Aorta (tissue), 5 donors: ENCODE measurements at places on chromosomes 11 and 22.

DNA sequence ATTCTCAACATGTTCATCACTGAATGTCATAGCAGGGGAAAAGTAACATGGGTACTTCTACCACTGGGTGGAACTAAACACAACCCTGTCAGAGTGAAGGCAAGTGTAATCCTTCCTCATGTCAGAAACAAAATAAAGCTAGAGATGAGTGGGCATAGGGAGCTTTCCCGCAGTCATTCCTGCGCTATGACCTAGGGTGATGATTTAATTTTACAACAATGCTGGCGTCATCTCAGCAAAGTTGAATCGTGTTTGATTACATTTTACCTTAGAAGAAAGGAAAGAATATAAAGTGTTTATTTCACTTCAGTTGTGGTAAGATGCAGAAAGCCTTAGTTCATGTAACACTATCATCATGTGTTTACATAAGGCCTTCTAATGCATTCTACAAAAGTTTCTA, 355.6 kb downstream of the METTL15 start:
- DNase-seq: no peak

- no peak for DNase-seq
Measured at GRCh38 chr22:33569559-33569958, 350.7 kb downstream of the LARGE1 start.

- DNase-seq: no peak
Measured at GRCh38 chr22:43031617-43032016, 16.7 kb upstream of the PACSIN2 start.

GRCh38 chr11:35304386-35304775, 115.0 kb downstream of the SLC1A2 start:
- DNase-seq: no peak

DNA sequence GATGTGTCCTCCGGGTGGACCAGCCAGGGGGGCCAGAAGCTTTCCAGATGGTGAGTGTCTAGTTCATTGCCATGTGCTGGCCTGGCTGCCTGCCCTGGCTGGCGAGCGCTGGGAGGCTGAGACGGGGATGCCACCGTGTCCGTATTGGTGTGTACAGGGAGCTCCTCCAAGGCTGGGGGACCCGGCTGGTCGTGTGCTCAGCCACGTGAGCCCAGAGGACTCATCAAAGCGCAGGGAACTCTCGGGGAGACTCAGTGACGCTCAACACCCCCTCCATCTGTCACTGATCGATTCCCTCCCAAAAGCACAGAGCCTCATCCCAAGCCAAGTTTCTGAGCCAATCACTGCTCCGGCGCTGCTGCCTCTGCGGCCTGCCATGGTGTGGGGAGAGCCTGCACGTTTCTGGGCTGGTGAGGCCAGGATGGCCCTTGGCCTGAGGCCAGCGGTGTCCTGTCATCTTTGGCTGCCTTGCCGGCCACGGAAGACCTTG, 423.7 kb downstream of the SHANK2 start:
- DNase-seq: no peak

GRCh38 chr11:34783816-34784317, 132.3 kb downstream of the APIP start:
- no peak for DNase-seq

DNA sequence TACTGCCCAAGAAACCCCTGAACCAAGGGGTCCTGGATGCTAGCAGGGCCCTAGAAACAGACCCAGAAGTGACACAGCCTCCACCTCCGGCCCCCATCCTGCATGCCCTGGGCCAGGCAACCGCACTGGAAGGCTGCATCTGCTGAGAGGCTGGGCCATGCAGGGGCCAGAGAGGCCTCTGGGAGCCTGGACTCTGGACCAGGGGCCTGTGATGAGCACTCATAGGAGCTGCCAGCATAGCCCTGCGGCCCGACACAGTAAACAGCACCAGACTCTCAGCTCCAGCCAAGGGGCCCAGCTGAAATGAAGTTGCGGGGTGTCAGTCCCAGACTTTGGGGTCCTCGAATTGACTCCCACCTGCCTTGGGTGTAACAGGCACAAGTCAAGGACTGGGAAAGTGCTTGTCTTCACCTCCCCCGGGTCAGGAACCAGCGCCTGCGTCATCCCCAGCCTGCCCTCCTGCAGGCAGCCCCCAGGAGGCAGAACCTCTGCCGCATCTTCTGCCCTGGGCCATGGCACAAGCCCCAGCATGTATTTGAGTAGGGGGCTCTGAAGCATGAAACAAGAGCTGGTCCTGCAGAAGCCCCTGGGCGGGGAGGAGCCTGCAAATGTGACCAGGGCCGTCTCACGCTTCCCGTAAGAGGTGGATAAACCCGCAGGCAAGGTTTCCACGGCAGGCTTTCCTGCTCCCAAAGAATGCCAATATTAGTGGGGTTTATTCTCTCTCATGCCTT, 25.2 kb upstream of the CCND1 start:
- no peak for DNase-seq

DNA sequence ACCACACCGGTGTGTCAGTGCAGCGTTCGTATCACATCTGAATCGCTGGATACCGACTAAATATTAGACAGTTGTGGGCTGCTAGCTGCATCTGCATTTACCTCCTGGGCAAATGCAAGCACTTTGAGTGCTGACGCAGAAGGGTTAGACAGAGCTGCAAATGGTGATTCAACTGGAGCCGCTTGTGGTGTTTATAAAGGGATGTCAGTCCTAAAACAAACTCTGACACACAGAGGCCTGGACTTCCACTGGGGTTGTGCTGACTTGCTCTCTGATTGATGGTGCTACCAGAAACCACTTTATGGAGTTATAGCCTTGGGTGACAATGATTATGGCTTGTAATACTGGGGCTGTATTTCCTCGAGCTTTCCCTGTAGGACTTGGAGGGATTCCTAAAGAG, 374.4 kb downstream of the NTM start:
- DNase-seq: no peak

DNA sequence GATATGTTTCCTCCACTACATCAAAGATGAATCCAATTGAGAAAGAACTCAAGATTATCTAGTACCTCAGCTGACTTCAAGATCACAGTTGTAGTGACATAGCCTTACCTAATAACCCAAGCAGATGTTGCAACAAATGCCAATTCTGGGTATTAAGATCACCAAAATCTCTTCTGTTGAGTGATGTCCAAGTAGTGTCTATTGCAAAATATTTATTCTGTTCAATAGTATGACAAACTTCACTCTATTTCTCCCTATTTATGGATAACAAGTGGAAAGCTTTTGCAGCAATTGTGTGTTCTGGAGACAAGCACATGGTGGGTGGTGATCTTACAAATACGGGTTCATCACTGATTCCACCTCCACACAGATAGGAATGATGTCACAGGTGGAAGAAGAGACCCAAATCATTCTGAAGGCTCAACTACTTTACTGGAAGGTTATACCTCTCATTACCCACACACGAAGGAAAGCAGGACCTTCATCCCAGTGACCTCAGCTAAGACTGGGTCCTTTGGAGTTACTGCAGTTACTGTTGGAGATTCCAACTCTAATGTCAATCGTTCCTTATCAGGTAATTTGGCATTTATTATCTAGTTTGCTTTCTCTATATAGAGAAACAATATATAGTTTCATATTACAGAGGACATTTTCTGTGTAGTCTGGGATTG, 72.0 kb downstream of the CD44 start:
- DNase-seq: no peak

GRCh38 chr11:76291576-76292526, 85.5 kb upstream of the WNT11 start:
- DNase-seq: no peak

GRCh38 chr11:36240173-36240572, 49.1 kb downstream of the COMMD9 start:
- no peak for DNase-seq

DNA sequence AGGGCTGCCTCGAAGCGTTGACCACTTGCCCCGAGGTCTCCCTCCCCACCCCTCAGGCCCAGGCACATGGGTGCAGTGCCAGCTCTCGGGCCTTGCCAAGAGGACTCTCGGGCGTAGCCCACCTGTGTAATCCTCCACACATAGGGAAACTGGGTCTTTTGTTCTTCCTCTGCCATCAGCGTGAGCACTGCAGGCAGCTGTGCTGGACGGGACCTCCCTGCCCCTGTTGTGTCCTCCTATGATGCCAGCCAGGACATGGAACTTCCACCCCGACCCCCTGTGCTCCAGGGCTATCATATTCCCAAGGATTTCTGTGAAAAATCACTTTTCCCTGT, 66.4 kb downstream of the PARVB start:
- DNase-seq: no peak

DNA sequence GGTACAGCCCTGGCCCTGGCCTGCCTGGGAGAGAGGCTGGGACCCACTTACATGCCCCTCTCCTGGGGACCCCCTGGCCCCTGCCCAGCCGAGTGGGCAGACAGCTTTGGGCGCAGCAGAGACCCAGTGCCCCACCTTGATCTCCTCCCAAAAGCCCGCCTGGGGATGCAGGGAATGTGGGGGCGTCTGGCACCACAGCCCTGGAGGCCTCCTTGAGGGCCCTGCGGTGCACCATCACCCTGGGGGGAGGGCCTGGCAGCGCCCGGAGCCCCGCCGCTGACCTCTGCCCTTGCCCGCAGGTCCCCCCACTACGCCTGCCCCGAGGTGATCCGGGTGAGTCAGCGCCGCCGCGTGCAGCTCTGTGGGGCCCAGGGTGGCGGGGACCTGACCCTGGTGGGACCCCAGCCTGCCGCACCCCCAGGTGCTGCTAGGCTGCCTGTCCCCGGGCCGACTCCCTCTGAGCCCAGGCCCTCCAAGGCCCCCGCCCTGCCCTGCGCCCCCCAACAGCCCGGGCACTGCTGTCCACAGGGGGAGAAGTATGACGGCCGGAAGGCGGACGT, 43.7 kb downstream of the MOB2 start:
- DNase-seq: no peak

- no peak for DNase-seq
Measured at GRCh38 chr22:35521358-35522224, 19.0 kb upstream of the RASD2 start.

GRCh38 chr22:42324990-42325710, 54.7 kb upstream of the TCF20 start:
- no peak for DNase-seq

- no peak for DNase-seq
Measured at GRCh38 chr11:120712014-120712413, 200.5 kb downstream of the GRIK4 start.

- DNase-seq: no peak
Measured at GRCh38 chr11:36300650-36301049, 4.6 kb downstream of the PRR5L start.

- no peak for DNase-seq
Measured at GRCh38 chr11:58629857-58630256, 7.4 kb downstream of the CNTF start.

GRCh38 chr11:78943841-78944240, 369.2 kb upstream of the NARS2 start:
- no peak for DNase-seq

GRCh38 chr11:124740277-124740882, 638 bp downstream of the NRGN start:
- peak; percentile 87 for DNase-seq

GRCh38 chr11:43035086-43035485, 276.7 kb upstream of the API5 start:
- no peak for DNase-seq

GRCh38 chr11:5364214-5364613, 12.9 kb downstream of the OR51B6 start:
- no peak for DNase-seq

DNA sequence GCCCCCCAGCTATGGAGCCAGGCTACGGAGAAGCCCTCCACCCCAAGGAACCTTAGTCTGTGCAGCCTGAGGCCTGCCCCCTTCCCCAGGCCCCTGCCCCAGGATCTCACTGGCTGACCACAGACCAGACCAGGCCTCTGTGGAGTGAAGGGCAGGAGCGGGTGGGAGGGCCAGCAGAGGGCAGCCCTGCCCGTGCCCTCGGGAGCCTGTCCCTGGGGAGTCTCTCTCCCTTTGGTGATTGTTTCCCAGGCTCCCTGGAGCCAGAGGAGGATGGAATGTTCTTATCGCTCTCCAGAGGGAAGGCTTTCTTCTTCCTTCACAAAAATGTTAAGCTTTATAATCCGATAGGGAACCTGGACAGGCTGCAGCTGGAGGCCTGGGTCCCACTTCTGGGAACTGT, 455.3 kb downstream of the SOX6 start:
- no peak for DNase-seq

DNA sequence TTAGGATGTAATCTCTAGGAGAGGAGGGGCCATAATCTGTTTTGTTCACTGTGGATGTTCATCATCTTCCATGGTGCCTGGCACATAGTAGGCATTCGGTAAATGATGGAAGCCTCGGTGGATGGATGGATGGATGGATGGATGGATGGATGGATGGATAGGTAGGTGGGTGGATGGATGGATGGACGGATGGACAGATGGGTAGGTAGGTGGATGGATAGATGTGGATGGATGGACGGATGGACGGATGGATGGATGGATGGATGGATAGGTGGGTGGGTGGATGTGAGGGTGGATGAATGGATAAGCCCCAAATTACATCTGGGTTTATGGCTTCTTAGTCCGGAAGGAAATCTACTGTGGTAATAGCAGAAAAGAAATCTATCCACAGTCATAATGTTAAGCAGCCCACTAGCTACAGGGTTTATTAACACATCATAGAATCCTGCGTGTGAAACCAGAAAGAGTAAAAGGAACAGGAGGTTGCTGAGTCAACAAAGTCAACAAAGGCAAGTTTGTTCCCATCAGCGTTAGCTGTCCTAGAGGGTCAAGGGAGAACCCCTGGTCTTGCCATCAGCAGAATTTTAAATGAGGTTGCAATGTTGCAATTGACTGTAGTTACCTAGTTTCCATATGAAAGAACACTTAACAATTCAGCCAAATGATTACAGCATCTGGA, 82.8 kb downstream of the C11orf91 start:
- no peak for DNase-seq

- DNase-seq: no peak
Measured at GRCh38 chr11:63747011-63747410, 21.6 kb downstream of the ZFTA start.

GRCh38 chr11:79894111-79894510, 453.3 kb upstream of the TENM4 start:
- DNase-seq: no peak

GRCh38 chr11:133823211-133823610, 22.1 kb downstream of the SPATA19 start:
- DNase-seq: no peak

GRCh38 chr11:105000797-105001196, 22.2 kb downstream of the CASP5 start:
- peak; percentile 44 for DNase-seq
